ENCODE measurements at places on chromosomes 6 and 20.

GRCh38 chr20:37494796-37495195 lies 26.3 kb upstream of the NNAT start:
- no peak for DNase-seq

- no peak for DNase-seq
Measured at GRCh38 chr6:56311061-56311460, 63.7 kb upstream of the COL21A1 start.

- no peak for DNase-seq
Measured at GRCh38 chr6:24931718-24932691, 3.8 kb downstream of the RIPOR2 start.

- DNase-seq: no peak
Measured at GRCh38 chr6:22471132-22471690, 98.2 kb upstream of the HDGFL1 start.

- DNase-seq: no peak
Measured at GRCh38 chr6:117544716-117545115, 57.6 kb downstream of the GOPC start.

GRCh38 chr6:139595183-139595582 lies 220.7 kb upstream of the CITED2 start:
- no peak for DNase-seq

- DNase-seq: no peak
Measured at GRCh38 chr6:43478008-43478372, 620 bp downstream of the TJAP1 start.

DNA sequence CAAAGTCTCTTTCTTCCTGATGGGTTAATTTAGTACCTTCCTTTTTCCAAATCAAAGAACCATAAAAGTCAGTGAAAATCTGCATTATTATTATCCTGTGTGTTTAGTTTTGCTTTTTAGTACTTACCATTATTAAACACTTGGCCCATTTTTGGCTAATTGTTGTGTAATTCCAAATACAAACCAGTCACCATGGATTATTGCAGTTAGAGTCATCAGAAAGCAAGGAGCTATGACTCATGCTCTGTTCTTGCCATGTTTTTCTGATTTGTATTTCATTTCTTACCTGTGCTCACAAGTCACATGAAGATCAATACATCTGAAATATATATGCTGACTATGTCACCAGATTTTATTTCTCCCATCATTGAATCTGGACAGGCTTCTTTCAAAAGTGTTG lies 31.3 kb downstream of the SLC22A3 start:
- no peak for DNase-seq

DNA sequence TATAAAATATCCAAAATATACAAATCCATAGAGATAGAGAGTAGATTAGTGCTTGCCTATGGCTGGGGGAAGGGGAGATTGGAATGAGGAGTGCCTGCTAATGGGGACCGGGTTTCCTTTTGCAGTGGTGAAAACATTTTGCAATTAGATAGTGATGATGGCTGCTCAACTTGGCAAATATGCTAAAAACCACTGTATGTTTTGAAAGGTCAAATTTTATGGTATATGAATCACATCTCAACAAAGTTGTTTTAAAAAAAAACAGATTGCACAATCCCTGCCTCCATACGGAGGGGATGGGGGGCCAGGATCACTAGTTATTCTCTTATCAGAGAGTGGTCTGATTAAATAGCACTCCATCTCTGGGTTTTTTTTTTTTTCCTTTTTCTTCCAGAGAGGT lies 76.9 kb upstream of the RIPOR2 start:
- no peak for DNase-seq

DNA sequence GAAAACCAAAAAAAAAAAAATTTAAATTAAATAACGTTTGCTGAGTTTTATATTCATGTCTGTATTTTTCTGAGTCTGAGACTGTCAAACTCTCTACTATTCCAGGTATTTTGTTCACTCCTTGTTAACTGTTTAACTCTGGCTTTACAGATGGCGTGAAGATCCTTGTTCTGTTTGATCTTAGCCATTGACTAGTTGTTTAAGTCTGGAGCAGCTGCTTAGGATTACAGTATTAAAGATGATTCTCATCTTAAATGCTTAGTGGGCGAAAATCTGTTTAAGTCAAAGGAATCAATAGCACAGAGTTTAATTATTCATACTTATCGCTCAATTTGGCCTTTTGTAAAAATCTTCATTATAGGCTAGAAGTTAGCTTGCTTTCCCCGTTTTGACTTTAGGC lies 2.4 kb downstream of the PHACTR2 start:
- no peak for DNase-seq

DNA sequence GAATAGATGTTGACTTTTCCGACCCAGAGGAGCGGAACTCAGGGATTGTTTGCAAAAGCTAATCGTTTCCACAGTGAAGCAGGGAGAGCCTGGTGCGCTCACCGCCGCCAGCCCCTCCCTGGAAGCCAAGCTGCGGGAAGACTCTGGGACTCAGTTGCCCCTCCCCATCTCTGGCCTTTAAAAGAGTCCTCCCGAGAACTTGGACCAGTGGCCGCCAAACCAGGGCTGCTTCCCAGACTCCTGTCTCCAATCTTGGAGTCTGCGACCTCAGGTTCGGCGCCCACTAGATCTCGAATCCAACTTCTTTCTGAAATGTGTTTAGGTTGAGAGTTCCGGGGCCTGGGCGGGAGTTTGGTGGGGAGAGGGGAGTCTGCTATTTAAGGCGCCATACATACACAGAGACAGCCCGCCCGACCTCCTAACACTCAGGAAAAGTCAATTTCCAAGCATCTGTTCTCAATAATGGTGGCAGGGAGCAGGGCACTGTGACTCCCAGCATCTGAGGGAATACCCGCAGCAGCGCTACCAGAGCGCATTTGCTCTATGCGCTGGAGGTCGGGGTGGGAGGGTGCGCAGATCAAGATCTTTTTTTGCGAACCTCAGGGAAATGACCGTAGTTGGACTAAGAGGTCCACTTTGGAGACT lies 800 bp upstream of the GRIK2 start:
- no peak for DNase-seq

DNA sequence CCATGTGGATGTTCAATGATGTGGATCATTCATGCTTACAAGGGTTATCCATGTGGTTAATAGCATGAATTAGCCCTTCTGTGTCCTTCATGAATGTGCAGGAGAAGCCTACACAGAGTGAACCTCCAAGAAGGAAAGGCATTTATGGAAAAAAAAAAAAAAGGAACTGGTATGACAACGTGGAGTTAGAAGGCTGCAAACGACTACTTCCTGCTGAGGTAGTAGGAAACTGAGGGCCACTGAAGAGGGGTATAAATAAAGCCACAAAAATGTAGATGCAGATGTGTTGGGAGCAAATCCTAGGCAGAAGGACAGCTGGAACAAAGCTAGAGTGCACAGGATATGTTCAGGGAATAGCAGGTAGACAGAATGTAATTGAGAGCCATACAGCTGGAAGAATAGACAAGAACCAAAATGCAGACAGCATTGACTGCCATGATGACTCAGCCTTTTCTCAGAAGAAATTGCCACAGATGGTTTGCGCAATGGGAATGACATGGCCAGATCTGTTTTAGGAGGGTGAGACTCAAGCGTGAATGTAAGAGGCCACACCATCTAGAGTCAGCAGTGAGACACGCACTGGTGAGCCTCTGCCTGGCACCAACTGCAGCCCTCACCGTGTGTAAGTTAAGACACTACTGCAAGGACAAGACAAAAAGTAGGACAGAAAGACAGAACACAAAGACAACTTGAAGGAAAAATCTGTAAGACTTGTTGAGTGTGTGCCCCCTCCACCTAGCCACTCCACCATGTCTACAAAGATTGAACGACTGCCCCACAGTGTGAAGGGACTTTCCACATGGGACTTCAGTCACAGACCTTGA lies 79.8 kb downstream of the KIF13A start:
- DNase-seq: no peak

DNA sequence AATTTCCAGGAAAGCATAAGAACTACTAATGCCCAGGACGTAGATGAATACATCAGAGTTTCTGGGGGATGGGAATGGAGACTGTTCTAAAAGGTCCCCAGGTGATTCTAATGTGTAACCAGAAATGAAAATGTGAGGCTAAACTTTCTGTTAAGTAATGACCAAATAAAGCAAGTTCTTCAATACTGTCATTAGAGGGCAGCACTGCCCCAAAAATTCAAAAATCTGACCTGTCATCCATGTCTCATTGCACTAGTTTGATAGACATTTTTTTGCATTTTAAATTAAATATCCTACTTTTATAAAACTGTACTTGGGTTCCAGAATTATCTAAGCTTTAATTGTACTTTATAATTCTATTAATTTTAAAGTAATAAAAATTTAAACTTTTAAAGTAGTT lies 94.9 kb downstream of the RFX6 start:
- DNase-seq: no peak

- no peak for DNase-seq
Measured at GRCh38 chr20:20456741-20457140, 88.8 kb downstream of the INSM1 start.

GRCh38 chr6:74044417-74045096 lies 348.6 kb downstream of the CD109 start:
- DNase-seq: no peak

DNA sequence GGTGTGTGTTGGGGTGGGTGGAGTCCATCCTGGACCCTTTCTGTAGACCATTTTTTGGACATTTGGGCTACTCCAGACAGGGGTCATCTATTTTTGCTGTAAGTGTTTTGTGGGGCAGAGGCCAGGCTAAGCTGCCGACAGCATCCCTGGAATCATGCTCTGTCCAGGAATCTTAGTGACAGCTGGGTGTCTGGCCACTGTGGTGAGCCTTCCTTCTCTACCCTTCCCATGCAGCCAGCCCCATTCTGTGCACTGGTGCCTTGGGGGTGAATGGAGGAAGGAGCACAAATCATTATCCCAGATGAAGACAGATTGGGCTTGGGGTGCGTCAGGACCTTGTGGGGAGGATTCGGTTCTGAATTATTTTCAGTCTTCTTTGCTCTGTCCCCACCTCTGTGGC lies 20.2 kb downstream of the TOX2 start:
- DNase-seq: no peak

DNA sequence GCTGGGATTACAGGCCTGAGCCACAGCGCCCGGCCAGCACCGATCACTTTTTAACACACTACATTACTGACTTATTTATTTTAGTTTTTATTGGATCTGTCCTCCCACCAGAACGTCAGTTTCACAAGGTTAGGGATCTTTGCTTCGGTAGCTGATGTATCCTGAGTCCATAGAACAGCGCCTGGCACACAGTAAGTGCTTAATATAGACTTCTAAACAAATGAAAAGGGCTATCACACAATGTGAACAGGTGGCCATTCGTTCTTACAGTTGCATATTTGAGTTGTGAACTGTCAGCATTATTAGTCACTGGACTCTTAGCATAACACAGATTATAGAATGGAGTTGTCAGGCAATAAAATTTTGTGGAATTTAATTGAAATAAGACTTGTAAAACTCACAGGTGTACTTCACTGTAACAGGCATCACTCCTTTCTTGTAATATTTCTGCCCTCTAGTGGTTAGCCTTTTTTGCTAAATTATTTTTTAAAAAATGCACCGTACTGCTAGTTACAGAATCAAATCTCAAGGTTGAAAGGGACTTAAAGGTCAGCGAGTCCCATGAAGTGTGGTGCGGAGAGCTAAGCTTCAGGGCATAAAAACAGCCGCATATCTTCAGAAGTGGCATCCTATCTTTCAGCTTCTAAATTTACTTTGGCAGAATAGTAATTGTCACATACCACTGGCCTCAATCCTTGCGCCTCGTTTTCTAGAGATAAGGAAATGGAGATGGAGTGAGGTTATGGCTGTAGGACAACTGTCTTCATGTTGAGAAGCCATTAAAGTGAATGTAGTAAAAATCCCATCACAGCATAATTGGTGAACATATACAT lies 3.4 kb upstream of the TBC1D7 start:
- no peak for DNase-seq

- DNase-seq: no peak
Measured at GRCh38 chr6:148491638-148492251, 149.1 kb downstream of the SASH1 start.

DNA sequence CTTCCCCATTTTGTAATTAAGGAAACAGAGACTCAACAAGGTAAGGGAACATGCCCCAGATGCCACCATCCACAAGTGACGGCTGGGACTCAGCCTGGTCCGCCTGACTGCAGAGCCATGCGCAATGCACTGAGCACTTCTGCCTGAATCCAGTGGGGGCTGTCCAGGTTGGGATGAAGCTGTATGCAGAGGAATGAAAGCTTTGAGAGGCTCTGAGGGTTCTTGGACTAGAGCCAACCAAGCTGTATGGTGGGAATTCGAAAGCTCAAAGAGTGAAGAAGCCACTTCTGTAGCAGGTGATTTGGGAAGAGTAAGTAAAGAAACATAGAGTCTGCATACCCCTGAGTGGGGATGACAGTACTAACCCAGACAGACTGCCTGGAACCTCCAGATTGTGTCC lies 127.6 kb upstream of the AKAP12 start:
- no peak for DNase-seq

DNA sequence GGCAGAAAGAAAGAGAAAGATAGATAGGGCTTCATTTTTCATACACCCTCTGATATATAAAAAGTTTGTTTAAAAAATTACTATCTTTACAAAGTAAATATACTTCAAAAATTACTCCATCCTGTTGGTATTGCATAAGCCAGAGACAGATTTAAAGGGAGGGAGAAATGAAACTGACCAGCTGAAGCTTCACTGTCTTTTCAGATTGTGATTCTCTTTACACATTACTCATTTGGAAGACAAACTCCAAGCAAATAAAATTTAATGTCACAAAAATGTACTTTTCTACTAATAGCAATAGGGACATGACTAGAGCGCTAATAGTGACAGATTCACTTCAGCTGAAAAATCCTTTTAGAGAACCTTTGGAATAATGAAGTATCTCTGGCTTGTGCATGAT lies 38.6 kb upstream of the MARCKS start:
- DNase-seq: no peak

DNA sequence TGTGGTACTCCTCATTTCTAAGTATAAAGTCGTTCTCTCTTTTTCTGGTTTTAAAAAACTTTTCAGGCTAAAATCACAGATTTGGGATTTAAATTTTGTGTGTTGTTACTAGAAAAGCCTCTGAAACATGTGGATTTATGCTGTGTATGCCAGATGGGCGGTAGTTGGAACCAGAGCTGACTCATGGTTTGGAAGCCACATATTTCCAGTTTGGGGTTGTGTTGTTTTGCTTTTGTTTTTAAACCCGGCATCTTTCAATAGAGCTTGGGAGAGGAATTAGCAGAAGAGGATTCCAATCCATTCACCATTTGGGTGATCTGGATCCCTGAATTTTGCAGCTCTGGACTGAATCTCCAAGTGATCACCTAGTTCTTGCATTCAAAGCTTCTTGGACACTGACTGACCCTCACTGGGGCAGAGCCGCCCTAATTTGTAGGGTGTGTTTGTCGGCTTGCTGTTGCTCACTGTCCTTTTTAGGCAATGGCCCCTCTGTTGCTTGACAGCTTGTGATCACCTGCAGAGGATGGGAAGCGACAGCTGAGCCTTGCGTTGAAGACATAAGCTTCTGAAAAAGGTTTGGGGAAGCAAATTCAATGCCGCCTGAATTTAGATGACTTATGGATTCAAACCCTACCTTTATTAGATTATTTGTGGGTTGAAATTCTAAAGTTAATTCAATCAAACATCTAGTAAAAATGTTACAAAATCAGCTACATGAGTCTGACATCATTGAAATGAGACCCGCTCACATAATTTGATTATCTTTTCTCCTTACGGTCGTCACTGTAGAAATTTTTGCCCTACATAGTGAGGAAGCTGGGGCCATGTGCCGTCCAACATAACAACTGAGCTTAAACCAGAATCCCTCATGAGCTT lies 79.9 kb upstream of the CD83 start:
- DNase-seq: no peak

- no peak for DNase-seq
Measured at GRCh38 chr6:111173946-111174345, 86.6 kb downstream of the SLC16A10 start.

GRCh38 chr20:1331801-1332453 lies 3.0 kb upstream of the SDCBP2 start:
- DNase-seq: no peak

Measured in stimulated activated CD8-positive, alpha-beta memory T cell treated with anti-CD3 and anti-CD28 coated beads, Interleukin-15, amount 100 ng/mL, for 4 hours (primary cell).